ENCODE measurements at places on chromosomes 7 and 10.

DNA sequence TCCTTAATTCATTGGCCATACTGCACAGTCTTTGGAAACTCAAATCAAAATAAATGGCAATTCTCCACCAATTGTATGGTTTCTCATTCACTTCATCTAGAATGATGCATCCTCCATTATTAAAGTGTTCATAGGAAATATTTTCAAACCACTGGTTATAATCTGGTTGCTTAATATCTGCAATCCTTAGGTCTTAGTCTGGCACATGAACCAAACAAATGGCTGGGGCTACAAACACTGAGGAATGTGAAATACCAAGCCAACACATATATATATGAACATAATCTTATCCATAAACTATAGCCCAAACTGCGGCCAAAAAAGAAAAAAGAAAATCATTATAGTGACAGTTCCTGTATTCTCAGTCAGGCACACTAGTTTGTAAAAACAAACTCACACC, 5.7 kb upstream of the MSS51 start:
- DNase-seq, result peak; percentile 74

- peak; percentile 49 for DNase-seq
These were observed 8.2 kb downstream of the CLDN12 start for GRCh38 chr7:90411510-90411909.

DNA sequence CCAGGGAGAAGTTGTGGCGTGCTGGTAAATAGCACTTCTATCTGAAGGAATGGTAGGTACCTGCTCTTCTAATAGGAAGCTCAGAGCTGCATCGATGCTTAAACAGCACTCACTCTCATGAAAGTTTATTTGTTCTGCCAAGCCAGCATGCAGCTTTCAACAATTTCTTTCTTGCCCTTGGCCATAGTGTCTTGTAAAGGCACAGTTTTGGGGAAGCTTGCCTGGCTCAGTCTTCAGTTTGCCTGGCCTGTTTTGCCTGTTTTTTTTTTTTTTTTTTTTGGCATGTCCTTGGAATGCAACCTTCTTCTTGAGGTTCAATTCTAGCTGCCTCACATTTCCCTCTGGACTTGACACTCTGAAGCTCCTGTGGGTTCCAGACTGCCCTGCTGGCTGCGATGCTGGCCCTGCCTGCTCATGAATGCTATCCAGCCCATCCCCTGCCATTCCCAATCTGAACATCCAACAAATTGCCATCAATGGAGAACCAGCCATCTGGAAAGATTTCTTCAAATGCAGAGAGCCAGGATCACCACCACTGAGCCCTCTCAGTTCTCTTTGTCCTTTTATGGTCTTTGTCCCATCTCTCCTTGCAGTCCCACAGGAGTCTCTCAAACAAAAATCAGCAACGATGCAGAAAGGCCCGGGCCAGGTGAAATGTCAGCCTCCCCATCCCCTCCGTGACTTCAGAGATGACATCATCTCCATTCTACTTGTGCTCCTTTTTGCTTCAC, 133.9 kb downstream of the ANLN start:
- DNase-seq, result no peak

DNA sequence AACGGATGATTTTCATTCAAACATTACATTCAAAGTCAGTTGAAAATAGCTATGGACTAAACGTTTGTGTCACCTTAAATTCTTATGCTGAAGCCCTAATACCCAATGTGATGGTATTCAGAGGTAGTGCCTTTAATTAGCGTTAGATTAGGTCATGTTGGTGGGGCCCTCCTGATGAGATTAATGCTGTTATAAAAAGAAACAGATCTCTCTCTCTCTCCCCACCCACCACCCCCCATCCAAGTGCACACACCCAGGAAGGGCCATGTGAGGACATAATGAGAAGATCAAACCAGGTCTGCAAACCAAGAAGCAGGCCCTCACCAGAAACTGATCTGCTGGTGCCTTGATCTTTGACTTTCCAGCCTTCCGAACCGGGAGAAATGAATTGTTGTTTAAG, 44.2 kb downstream of the ZNF438 start:
- no peak for DNase-seq

- no peak for DNase-seq
These were observed 73.1 kb upstream of the SAMD8 start for GRCh38 chr10:75038335-75038734.

- no peak for DNase-seq
These were observed at the start of gene HK1 for GRCh38 chr10:69278446-69278963. Gene HK1, plus strand, starts transcription at chr10:69278496.

DNA sequence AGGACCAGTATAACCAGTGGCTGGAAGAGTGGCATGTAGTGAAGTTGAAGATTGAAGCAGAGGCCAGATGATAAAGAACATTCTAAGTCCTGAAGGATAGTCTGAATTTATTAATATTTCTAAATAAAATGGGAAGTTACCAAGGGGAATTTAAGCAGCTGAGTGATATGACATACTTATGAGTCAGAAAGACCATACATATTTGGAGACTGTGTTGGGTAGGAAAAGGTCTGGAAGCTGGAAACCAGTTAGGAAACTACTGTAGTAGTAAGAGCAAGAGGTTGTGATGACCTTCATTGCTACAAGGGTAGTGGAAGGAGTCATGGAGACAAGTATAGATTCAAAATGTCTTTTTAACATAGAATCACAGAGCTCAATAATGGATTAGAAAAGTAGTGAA, 752.3 kb downstream of the SUGCT start:
- DNase-seq, result peak; percentile 89

DNA sequence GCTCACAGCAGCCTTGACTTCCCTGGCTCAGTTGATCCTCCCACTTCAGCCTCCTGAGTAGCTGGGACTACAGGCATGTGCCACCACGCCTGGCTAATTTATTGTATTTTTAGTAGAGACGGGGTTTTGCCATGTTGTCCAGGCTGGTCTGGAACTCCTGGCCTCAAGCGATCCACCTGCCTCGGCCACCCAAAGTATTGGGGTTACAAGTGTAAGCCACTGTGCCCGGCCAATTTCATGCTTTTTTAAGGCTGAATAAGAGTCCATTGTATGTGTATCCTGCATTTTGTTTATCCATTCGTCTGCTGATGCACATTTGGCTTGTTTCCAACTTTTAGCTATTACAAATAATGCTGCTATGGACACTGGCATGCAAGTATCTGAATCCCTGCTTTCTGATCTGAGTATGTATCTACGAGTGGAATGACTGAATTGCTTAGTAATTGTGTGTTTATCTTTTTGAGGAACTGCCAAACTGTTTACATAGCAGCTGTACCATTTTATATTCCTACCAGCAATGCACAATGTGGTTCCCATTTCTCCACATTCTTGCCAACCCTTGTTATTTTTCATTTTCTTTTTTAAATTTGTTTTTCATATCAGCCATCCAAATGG, 37.3 kb upstream of the TPST1 start:
- peak; percentile 94 for DNase-seq

- no peak for DNase-seq
These were observed 100.7 kb downstream of the HIP1 start for GRCh38 chr7:75637854-75638593.

DNA sequence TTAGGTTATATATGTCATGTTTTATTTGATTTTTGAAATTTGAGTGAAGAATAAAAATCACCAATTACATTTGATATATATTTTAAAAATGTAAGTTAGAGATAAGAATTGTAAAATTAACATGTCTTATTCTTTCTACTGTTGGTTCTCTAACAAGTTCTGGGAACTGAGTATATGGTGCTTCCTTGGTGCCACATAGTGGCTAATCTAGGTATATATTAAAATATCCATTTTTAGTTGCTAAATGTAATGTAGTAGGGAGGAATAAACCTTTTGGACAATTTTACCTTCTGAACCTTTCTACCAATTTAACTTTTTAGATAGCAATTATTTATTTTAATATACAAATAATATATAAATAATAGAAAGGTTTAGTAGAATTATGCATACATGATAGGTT, 17.5 kb downstream of the CFAP69 start:
- peak; percentile 70 for DNase-seq

GRCh38 chr10:22536620-22537019, 177.8 kb downstream of the PIP4K2A start:
- no peak for DNase-seq

DNA sequence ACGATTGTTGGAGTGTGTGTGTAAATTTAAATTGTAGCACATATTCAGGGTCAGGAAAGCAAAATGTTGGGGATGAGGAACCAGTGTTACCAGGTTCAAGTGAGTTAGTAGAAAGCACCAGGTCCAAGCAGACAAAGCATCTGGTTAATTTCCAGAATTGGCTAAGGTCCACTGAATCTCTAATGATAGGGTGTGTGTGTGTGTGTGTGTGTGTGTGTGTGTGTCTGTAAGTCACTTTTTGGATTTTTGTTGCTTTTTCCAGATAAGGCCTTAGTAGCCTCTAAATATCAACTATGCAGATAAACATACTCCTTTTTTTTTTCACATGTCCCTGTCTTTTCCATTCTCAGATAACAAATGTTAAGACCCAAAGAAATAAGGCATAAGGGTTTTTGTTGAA, 36.6 kb upstream of the FMC1 start:
- no peak for DNase-seq

DNA sequence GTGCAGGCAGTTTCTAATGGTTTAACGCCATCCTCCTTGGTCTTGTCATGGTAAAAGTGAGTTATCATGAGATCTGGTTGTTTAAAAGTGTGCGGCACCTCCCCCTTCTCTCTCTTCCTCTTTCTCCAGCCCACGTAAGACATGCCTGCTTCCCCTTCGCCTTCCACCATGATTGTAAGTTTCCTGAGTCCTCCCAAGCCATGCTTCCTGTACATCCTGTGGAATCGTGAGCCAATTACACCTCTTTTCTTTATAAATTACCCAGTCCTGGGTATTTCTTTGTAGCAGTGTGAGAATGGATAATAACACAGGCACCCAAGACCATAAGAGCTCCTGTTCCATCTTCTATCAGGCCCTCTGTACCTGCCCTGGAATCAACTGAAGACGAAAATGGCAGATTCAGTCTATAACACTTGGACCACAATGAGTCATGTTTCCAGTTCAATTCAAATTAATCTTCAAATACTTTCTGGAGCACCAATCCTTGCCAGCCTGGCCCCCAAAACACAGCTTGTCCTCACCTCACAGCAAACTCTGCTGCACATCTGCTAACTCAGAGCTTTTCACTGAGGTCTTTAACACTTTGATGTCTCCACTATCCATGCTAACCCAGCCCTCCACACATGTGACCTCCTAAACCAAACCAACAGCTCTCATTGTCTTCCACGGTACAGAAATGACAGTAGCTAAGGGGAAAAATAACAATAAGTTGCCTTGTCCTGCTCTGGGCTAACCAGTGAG, 73.2 kb downstream of the SFMBT2 start:
- DNase-seq, result no peak

GRCh38 chr10:101569622-101570427, 18.2 kb downstream of the POLL start:
- peak; percentile 35 for DNase-seq

DNA sequence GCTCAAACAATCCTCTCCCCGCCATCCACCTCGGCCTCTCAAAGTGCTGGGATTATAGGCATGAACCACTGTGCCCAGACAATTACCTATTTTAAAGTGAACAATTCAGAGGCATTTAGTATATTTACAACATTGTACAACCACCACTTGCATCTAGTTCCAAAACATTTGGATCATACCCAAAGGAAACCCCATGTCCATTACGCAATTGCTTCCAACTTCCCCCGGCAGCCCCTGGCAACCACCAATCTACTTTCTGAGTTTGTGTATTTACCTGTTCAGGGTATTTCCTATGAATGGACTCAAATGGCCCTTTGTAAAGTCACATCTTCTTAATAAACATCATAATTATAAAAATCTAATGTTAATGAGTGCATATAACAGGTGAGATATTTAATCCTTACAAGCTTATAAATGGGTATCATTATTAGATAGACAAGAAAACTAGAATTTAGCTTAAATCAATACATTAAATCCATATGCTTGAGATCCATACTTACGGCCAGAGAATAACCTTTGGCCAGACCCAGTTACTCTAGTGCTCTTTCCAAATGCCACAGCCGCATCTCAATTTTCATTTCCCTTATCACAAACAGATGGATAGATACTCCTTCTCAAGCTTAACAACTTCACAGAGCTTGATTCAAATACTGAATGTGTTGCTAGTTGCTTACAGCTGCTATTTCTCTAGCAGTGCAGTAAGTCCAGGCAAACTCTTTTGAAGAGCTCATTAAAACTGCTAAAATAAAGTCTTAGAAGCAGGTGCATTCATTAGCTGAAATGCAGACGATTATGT, 133.4 kb upstream of the MKLN1 start:
- no peak for DNase-seq

- no peak for DNase-seq
These were observed 10.1 kb upstream of the HPS1 start for GRCh38 chr10:98456686-98457482.

DNA sequence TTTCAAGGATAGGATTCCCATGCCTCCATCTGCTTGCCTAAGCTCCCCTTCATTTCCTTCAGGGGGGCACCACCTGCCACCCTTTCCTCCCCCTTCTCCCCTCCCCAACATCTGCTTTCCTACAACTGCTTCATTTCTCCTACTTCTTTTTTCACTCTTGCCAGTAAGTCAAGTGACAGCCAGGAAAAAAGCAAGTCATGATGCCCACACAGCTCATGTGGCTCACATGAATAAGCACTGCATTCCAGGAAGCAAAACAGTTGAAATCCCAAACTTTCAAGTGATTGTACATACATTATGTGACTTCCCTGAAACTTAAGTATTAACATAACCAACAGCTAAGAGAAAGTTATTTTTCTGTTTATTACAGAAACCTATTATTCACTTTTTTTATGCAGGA, 78.6 kb downstream of the TNS3 start:
- DNase-seq, result peak; percentile 38

GRCh38 chr10:31083765-31084184, 52.1 kb upstream of the ZNF438 start:
- peak; percentile 72 for DNase-seq

DNA sequence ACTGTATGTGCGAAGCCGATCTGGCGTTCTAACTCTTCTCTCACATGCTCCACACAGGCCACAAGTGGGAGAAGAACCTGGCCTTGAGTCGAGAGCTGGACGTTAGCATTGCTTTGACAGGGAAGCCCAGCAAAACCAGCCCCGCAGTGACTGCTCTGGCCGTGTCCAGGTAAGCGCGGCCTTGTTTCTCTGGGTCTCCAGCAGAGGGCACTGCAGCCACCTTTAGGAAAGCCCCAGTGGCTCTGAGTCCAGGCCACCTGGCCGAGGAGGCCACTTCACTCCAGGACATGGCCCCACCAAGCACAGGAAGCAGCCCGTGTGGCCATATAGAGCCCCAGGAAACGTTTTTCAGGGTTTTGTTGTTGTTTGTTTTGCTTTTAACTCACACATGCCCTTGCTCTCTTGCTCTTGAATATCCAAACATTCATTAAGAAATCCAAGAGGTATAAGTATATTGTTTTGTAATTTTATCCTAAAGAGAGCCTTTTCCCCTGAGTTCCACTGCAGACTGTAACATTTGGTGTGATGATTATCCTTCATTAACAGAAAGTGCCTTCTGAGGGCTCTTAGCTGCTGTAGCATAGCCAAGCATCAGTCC, 41.8 kb upstream of the LRRC18 start:
- DNase-seq, result peak; percentile 18
